ENCODE measurements at places on chromosomes 13 and 19. TPM values are rescaled to one million over a fixed set of nuclear protein-coding genes. Genes with fewer than 3 reads are reported as not detected.

- DNase-seq: no peak
Observed at GRCh38 chr13:32316501-32316900, 1.2 kb downstream of the BRCA2 start.

- DNase-seq: no peak
Observed at GRCh38 chr19:2973229-2973628, 4.1 kb upstream of the TLE6 start.

DNA sequence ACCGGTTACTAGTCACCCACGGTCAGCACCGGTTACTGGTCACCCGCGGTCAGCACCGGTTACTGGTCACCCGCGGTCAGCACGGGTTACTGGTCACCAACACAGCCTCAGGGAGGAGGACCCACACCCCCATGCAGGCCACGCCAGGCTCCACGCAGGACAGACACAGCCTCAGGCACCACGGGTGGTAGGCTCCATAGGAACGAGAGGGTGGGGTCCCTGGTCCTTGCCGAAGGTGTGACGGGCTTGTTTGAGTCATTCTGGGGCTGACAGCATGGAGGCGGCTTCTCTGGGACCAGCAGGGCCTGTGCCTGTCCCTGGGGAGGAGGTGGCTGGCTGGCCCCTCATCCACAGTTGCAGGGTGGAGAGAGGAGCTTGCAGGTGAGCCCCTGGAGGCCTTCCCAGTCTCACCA, 122.8 kb upstream of the SOX1 start:
- no peak for DNase-seq

- no peak for DNase-seq
Observed at GRCh38 chr13:71864094-71864985, 2.7 kb downstream of the DACH1 start.

- no peak for DNase-seq
Observed at GRCh38 chr19:29105629-29106292, 107.2 kb downstream of the UQCRFS1 start.

DNA sequence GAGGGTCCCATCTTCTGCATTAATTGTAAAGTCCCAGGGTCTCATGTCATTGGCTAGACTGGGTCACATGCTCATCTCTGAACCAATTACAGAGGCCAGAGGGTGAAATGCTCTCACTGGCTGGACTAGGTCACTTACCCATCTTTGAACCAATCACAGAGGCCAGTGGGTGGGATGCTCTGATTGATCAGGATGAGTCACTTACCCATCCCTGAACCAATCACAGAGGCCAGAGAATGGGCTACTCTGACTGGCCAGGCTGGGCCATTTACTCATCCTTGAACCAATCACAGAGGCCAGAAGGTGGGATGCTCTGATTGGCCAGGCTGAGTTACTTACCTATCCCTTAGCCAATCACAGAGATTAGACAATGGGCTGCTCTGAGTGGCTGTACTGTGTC, 5.3 kb downstream of the MISP start:
- no peak for DNase-seq

- DNase-seq: no peak
Observed at GRCh38 chr13:113231306-113232207, 22.1 kb downstream of the CUL4A start.

DNA sequence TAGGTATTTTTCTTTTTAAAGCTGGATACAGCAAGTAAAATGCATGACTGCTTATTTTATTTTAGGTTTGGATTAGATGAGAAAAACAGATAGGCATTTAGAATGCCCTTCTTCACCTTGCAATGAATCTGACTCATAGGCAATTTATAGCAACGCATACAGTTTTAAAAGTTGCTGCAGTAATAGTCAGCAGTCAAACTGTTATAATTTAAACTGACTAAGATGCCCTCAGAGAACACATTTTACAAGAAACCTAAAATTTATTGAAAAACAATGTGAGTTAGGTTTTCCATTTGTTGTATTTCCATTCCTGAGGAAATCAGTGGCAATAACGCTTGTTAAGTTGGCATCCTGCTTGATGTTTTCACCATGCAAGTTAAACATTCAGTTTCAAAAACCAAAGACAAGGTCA, 1128.2 kb upstream of the PCDH9 start:
- DNase-seq: no peak

DNA sequence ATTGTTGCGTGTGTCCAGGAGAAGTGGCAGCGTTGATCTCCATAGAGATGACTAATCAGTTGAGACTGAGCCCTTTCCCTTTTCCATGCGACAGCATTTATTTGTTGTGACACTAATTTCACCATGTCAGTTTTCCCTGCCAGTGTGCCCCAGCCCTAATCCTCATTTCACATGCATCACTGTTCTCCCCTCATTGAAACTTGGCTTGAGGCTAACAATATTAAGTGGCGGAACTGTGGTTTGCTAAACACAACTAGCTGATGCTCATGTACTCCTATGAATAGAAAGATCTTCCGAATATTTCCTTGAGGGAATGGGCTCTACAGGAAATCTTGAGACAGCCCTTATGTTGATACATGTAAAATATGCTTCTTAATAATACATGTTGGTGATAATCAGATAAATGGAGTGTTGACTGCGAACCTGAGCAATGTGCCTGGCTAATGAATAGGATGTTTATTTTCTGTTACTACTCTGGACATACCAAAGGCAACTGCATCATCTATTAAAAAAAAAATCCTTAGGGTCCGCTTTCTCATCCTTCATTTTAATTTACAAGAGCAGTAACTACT, 258.6 kb downstream of the ATP8A2 start:
- DNase-seq: no peak

DNA sequence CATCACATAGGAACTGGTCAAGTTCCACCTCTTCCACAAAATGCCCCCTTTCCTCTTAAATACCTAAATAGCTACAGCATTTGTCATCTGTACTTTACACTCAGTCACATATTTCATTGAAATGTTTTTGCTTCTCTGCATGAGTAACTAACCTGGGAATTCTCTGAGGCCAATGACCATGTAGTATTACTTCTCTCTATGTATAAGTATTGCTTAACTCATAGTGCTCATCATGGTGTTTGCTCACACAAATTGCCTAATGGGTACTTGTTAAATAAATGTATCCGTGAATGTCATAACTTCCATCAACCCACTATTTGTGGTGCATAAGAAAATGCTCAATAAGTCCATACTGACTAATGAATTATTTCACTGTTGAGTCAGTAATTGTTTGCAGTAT, 115.5 kb downstream of the FGF14 start:
- DNase-seq: no peak

DNA sequence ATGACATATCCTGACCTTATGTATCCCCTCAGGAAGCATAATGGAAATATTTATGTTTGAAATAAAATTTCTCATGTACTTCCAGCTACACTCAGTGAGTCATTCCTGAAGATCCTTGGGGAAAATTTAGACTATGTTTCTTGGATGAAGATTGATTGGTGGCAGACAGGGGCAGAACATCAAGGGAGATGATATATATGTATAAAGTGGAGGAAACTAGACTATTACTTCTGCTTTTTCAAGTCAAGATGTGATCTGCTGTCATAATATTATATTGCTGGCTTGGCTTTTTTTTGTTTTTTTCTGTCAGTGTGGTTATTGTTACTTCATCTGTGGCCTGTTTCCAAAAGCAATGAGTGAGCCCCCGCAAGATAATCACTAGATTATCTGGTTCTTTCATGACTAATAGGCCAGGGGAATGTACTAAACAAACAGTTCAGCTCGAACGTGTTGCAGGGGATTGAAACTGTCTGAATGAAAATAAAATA, 87.2 kb upstream of the TNFSF11 start:
- no peak for DNase-seq

- DNase-seq: no peak
Observed at GRCh38 chr19:10113964-10114650, 2.6 kb downstream of the P2RY11 start.

DNA sequence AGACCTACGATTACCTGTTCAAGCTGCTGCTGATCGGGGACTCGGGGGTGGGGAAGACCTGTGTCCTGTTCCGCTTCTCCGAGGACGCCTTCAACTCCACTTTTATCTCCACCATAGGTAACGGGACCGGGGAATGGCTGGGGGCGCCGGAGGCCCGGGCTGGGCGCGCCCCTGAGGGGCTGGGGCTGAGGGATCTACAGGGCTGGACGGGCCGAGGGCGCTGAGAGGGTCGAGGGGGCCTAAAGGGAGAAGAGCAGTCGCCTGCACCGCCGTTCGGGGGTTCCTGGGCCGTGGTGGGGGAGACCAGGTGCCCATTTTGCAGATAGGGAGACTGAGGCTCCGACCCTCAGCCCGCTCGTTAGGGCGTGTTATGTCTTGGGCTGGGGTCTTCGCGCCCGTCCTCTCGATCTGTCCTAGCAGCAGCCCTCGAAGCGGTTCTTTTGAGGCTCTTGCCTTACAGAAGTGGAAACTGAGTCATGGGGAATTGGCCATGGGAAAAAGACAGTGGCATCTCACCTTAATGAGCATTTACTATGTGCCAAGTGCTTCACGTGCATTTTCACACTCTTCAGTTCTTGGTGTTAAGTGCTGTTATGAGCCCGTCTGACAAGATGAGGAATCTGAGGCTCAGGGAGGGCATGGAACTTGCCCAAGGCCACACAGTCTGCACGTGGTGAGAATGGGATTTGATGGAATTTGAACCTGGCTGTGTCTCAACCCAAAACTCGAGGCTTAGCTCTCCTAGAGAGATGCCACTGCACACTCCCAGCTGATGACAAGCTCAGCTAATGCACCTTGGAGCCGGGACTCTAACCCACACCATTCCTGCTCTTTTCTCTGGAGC, 442 bp downstream of the RAB8A start:
- DNase-seq: no peak

GRCh38 chr13:99354371-99354951, 47.3 kb upstream of the GPR183 start:
- DNase-seq: no peak

DNA sequence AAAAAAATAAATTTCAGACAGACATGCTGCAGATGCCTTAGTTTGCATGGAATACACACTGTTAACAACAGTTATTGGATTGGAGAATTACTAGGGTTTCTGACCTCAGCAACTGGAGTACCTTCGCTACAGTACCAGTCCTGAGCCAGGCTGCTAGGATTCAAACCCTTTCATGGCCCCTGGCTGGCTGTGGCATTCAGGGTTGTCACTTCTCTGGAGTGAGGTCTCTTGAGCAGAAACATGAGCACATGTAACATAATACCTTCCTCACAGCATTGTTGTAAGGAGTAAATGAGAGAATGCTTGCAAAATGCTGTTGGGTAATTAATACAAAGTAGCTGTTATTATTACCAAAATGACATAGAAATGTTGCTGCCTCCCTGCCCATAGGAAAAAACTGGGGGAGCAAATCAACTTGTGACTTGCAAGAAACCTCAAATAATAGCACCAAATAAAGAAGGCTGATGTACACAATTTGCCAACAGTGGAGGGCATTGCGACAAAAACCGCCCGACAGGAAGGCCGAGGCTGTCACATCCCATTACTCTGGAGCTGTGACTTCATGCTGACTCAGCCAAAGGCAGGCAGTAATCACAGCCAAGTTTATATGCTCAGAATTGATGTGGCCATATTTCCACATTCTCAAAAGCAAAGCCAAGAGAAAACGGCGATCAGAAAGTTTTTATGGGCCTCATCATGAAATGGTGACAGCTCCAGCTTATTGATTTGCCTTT, 100.4 kb downstream of the RFC3 start:
- peak; percentile 45 for DNase-seq

GRCh38 chr13:111898956-111899713, 167.8 kb upstream of the SOX1 start:
- DNase-seq: no peak

GRCh38 chr13:61410669-61411297, 4.9 kb downstream of the PCDH20 start:
- DNase-seq: no peak

DNA sequence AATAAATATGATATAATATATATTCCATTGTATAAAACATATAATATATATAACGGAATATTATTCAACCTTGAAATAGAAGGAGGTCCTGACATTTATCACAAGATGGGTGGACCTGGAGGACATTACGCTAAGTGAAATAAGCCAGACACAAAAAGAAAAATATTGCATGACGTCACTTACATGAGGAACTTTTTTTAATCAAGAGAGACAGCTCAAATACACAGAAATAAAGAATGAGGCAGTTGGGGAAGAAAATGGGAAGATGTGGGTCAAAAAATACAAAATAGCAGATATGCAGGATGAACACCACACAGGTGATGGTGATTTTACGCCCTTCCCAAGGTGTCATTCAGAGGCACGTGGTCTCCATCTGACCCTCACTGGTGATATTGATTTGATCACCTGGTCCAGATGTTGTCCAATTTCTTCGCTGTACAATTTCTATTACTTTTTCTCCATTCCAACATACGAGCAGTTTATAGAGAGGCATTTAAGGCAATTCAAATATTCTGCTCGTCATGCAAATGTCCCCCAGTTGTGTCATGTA, 513 bp upstream of the ZNF317 start:
- no peak for DNase-seq

- no peak for DNase-seq
Observed at GRCh38 chr13:41402691-41403511, 54.4 kb upstream of the RGCC start.

DNA sequence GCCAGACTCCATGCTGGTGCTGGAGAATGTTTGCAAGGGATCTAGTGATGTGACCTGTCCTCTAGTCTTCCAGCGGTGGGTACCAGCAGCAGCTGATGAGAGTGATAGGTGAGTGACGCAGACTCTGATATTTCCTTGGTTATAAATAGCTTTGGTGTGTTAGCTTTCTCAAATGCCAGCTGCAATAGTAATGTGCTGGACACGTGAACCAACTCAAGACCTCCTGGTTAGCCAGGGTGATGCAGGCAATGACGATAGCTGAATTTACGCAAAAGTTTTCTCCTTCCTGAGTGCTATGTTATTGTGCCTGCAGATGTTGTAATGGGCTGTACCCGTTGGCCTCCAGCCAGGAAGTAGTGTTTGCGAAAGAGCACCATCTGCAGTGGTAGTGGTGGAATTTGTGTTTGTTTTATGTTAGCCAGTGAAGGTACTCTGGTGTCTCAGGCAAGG, 129.5 kb downstream of the CYSLTR2 start:
- no peak for DNase-seq

- DNase-seq: no peak
Observed at GRCh38 chr19:43797556-43797955, 4.7 kb downstream of the LYPD5 start.

DNA sequence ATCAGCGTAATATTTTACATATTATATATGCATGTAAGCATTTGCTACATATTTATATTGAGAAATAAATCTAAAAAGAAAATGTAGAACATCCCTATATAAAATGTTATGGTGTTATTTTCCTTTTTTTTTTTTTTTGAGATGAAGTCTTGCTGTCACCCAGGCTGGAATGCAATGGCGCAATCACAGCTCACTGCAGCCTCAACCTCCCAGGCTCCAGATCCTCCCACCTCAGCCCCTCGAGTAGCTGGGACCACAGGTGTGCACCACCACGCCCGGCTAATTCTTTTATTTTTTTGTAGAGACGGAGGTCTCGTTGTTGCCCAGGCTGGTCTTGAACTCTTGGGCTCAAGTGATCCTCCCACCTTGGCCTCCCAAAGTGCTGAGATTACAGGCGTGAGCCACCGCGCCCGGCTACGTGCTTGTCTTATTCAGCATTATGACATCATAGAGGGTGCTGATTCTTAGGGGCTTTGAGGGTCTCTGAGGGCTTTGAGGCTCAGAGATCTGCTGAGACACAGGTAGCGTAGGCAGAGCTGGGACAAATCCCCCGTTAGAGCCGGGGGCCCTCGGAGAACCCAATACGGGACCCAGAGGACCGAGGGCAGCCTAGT, 101.9 kb downstream of the GADD45B start:
- no peak for DNase-seq

GRCh38 chr13:33092073-33092987, 76.1 kb downstream of the KL start:
- no peak for DNase-seq

The JAK3 gene
- polyA plus RNA-seq: 4.9 TPM

The LILRA5 gene
- 0.43 TPM for polyA plus RNA-seq

The JSRP1 gene
- 0.73 TPM for polyA plus RNA-seq

The TMEM59L gene
- polyA plus RNA-seq: 3.6 TPM

The SSC5D gene
- 1.9 TPM for polyA plus RNA-seq

The LRCH1 gene
- 34.0 TPM for polyA plus RNA-seq

The USE1 gene
- 37.3 TPM for polyA plus RNA-seq

Data from left renal cortex interstitium (tissue), 4 donors.